ENCODE measurements at places on chromosomes 1 and 21. TPM values are rescaled to one million over a fixed set of nuclear protein-coding genes. Genes with fewer than 3 reads are reported as not detected.

DNA sequence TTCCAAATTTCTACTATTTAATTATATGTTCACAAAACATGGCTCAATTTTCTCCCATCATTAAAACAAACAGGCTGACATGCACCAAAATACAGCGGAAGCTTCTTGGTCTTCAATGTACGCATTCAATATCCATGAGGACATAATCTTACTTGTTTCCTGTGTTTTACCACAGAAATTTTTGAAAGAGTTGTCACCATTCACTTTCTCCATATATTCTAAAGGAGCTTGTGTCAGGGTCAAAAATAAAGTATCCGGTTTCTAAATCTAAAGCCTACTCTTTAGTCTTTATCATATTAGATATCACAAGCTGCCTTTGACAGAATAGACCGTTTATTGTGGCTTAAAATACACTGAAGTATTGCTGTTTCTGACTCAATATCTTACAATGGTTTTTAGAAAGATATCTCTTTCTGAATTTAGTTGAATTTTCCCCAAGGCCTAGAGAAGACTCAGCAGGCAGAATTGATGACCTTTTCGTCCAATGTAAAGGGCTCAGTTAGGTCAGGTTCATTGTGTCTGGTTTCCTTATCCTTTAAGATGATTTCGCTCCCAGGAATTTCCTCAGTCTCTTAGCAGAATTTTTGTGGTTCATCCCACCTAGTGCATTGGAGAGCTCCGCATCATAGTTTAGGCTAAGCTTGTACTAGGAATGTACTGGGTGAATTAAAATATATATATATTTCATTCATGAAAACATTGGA, 717.2 kb downstream of the NCAM2 start:
- DNase-seq, result no peak

The SLAMF6 gene
- total RNA-seq, result not detected

DNA sequence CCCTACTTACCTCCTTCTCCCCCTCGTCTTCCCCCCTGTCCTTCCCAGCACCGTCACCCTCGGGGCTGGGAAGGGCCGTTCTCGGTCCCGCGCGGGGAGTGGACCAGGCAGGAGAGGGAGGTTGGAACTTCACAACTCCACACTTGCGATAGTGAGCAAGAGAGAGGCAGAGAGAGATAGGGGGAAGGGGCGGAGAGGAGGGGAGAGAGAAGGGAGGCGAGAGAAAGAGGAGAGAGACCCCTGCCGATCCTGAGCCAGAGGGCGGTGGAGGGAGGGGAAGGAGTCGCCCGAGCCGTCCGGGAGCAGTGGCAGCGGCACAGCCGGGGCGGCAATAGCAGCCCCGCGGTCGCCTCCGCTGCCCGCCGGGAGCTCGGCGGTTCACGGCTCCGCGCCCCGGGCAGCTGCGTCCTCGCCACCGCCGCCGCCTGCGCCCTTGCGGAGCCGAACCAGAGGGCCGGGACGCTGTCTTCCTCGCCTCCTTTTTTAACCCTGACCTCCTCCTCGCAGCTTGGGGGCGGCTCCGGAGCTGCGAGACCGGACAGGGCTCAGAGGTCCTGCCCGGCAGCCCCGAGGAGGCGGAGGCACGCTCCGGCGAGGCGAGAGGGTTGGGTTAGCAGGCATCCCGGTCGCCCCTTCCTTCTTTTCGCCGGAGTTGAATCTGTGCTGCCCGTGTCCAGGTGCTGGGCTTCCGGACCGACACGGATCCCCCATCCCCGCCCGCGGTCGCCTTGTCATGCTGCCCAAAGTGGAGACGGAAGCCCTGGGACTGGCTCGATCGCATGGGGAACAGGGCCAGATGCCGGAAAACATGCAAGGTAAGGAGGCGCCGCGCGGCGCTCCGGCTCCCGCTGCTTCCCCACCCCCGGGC, 11.7 kb downstream of the NR5A2 start:
- peak; percentile 47 for DNase-seq

The RSPO1 gene
- total RNA-seq, result not detected

The ITPKB gene
- total RNA-seq, result 13.4 TPM

- DNase-seq, result no peak
These were observed 66.0 kb downstream of the BACE2 start for GRCh38 chr21:41233916-41234315.

DNA sequence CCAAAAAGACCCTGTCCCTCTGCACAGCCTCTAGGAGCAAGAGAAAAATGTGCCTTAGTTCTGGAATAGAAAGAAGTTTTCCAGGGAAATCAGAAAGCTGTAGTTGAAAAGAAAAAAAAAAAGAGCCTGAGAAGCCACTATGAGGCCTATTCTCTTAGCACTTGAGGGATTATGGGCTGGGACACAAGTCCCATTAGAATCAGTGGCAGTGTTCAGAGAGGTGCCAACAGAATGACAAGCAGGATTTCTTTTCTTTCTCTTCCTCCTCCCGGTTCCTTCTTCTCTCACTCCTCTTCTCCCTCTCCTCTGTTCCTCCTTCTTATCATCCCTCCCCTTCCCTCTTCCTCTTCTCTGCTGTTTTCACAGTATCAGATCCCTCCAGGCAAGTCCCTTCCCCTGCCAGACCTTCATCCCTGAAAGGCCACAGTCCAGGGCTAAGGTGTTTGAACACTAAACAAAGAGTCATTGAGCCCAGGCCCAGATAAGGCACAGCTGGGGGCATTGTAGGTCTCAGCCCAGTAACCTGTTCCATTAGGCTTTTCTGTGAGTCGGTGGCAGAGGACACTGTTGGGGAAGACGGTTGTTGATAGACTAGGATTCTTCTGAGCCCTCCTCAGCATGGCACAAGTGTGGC, 64.7 kb upstream of the LPGAT1 start:
- no peak for DNase-seq

DNA sequence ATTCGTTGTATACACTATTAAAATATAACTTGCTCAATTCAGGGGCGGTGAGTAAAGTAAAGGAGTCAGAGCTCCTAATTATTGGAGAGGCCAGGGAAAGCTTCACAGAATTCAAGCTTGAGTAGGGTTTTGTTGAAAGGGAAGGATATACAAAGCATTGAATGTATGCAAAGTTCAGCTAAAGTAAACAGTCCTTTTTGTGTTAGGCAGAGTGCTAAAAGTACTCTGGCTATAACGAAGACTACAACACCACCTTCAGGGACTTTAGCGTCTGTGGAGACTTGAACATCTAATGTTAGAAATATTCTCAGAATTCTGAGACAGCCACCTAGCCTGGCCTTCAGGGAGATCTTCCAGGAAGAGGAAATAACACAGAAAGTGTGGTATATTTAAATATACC, 1.1 kb downstream of the FALEC start:
- no peak for DNase-seq

- no peak for DNase-seq
These were observed 47.9 kb downstream of the LAMC1 start for GRCh38 chr1:183070923-183071618.

The FCRL1 gene
- not detected for total RNA-seq

GRCh38 chr1:224592636-224593582, 23.2 kb upstream of the CNIH3 start:
- DNase-seq, result peak; percentile 88
